ENCODE measurements at places on chromosomes 7 and 10.

GRCh38 chr10:76197293-76197692 is 765.9 kb downstream of the LRMDA start:
- DNase-seq: no peak

- DNase-seq: no peak
These were observed 46.1 kb upstream of the GRB10 start for GRCh38 chr7:50828801-50829200.

DNA sequence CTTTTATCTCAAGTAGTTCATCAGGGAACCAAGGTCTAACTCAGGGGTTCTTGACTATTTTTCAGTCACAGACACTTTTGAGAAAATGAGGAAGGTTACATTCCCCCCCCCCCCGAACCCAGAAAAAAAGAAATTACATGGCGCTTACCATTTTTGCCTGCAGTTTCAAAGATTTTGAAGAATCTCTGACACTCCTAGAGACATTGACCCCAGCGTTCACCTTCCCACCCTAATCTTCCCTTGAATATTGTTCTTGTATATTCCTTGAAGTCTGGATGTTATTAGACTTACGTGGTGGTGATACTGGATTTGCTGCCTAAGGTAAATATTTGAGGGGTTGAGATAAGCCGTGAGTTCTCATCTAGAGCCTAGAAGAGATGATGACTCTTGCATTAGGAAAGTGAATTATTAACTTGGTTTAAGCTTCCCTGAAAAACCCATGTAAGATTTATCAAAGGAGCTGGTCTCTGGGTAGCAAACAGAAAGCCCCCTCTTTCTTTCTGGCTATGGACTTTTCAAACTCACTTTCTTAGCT is 245.7 kb upstream of the FOXK1 start:
- no peak for DNase-seq

- DNase-seq: no peak
These were observed 223.9 kb downstream of the C7orf25 start for GRCh38 chr7:42688056-42688371.

DNA sequence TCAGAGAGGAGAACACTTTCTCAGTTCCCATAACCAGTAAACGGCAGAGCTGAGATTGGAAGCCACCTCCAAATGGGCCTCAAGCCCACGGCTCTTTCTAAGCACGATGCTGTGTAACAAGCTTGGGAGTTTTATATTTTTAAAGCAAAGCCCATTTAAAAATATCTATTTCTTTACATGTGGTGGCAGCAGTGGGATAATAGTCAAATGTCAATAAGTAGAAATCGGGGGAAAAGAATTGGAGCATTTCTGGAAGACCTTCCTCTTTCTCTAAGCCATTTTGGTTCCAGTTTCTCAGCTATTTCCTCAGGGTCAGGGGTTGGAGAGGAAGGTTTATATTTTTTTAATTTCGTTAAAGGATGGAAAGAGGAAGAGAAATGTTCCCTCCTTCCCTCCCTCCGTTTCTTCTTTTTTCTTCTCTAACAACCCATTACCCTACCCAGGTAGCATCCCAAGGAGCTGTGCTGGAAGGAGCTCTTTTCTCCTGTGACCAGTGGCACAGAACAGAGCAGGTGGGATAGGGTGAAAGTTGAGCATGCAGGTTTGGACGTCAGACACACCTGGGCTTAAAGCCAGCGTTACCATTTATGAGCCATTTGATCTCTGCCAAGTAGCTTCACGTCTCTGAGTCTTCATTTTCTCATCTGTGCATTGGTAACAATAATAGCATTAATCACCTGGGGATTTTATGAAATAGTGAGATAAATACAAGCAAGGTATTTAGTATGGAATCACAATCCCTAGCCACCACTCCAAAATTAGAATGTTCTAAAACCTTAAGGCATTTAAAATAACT is 515.7 kb downstream of the RPS24 start:
- no peak for DNase-seq

- peak; percentile 89 for DNase-seq
These were observed 108.7 kb downstream of the DIP2C start for GRCh38 chr10:580778-581177.

- DNase-seq: no peak
These were observed at the start of gene CARD11 for GRCh38 chr7:3043544-3044371. CARD11 (minus strand) TSS chr7:3043867; CDS start chr7:2958506, 85,361 bp downstream.

DNA sequence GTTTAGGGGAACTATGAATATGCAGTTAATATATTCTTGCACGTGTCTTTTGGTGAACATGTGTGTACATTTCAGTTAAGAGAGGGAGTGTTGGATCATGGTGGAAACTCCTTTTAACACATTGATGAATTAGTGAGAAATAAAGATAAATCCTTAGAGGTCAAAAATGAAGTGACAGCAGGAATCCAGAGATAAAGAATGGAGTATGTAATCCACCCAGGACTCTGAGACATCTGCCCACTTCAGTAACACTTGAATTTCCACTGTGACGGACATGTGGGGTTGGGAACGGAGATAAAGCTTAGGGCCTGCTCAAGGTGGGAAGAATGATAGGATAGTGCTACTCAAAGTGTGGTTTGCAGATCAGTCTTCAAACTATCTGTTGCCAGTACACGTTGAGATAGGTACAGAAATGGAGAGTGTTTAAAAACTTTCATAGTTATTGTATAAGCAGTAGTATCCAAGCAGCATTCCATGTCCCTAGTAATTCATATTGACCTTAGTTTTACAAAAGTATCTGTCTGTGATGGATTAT is 6.6 kb upstream of the RELN start:
- DNase-seq: no peak

DNA sequence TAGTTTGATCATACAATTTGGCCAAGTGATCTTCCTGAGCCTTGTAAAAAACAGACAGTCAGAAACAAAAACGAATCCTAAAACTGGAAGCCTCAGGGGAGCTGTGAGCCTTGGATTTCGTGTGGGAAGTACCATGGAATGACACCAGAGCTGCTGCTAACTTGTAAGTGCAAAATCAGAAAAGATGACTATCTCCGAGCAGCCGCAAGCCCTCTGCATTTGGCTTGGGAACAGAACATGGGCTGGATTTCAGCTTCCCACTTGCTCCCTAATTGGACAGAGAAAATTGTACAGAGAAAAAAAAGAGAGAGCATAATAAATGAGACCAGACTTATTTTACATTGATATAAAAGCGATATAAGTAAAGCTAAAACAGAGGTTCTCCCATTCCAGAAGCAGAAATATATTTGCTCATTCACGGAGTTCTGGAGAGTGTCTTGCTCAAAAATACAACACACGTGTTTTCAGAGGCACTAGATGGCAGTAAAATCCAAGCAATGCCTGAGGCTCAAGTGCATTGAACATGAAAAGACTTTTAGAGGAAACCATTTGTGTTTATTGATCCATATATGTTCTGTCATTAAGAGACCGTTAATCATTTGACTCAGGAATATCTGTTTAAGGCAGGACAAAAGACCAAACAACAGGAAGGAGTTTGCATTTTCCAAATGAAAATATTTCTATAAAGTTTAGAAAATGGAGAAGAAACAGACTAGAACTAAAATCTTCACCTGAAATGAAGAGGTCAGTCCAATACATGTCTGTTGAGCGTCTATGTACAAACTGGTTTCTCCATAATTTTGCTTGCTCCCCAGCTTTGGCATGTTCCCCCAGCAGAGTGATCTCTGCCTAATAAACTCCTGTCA is 78.3 kb upstream of the SLC26A5 start:
- peak; percentile 32 for DNase-seq

Measured in fibroblast of skin of back (primary cell).